CD4-positive, alpha-beta T cell treated with Interleukin-1 beta for 1 hour (primary cell): ENCODE measurements at places on chromosomes 6 and 20.
A peak's percentile ranks its signal among the peaks of the same experiment; 100 is the strongest.

DNA sequence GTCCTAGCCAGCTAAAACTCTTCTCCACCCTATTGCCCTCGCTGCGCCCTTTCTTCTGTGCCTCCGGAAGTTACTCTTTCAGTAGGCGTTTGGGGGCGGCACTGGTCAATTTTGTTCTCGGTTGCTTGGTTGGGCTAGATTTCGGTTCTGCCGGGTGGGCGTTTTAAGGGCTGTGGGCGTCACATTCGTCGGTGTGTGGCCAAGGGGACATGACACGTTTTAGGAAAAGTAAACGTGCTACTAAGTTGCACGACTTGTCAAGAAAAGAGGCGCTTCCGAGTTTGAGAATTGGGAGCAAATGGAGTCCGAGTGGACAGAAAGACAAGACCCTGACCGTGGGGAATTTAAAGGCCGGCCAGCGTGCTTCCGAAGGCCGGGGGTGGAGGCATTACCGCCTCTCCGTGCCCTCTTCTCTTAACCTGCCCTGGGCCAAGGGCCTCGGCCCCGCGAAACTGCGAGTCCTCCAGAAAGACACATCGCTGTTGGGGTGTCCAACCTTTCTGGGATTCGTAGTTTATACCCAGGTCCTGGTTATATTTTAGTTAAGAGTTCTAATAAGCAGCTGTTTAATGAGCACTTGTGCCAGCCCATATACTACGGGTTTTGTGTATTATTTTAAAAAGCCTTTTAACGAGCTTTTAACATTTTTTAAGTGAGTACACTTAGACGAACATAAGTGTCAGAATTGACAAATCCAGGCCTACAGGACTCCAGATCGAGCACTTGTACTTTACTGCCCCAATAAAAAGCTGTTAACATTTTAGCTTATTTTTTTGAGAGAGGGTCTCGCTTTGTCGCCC, 664 bp upstream of the BAG6 start:
- peak; percentile 90 for DNase-seq

DNA sequence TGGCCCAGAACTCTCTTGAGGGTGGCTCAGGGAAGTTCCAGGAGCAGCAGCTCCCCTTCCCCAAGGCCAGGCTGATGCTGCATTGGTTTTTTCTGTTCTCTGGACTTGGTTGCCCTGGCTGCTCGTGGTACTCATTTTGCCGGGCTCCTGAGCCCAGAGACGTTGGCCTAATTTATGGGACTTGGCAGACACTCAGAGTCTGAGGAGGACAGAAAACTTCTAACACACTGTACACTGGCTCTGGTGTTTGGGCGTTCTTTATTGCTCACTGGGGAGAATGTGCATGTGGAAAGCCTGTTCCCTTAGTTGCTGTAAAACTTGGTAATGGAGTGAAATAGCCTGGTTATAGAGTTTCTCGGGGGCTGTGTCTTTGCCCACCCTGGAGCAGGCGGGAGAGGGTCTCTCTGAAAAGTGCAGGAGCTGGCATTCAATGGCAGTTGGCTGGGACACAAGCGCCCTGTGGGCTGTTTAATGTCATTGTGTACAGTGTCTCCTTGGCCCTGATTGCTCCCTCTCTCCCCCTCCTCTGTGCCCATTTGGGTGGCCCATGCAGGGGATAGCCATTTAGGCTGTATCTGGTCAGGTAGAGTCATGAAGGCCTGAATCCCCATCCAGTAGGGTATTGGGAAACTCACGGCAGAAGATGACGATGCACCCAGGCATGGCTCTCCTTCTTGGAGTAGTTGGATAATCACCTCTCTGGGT, 109.3 kb downstream of the CDC5L start:
- DNase-seq, result no peak

GRCh38 chr6:75273009-75273408, 11.6 kb downstream of the TMEM30A start:
- no peak for DNase-seq

- no peak for DNase-seq
Observed at GRCh38 chr6:116073765-116074440, 13.2 kb upstream of the FRK start.

DNA sequence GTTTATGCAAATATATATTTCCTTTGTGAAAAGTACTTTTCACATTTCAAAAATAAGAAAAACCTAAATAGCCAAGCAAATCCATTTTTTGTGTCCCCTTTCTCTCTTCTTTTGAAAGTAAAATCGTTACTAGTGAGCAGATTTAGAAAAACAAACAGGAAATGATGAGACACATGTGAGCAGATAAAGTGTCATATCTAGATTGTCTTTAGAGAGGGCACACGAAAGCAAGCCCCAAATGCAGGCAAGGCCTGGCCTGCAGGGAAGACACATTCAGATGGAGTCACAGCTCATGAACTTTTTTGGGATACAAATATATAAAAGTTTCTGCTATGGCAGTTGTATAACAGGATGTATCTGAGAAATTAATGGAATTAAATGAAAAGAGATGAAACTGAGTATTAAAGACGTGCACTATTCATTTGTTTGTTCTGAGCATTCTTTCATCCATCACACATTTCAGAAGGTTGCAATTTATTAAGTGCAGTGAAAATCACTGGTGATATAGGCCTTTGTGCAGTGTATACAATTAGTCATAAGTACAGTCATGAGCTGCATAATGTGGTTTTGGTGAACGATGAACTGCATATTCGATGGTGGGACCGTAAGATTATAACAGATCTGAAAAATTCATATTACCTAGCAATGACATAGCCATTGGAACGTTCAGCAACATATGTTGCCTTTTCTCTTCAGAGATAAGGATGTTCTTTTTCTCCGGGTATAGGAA, 101.4 kb downstream of the PACRG start:
- DNase-seq, result no peak

- DNase-seq, result no peak
Observed at GRCh38 chr6:819122-819521, 126.2 kb upstream of the EXOC2 start.

- DNase-seq, result no peak
Observed at GRCh38 chr20:14700639-14700960, 363.2 kb upstream of the FLRT3 start.

DNA sequence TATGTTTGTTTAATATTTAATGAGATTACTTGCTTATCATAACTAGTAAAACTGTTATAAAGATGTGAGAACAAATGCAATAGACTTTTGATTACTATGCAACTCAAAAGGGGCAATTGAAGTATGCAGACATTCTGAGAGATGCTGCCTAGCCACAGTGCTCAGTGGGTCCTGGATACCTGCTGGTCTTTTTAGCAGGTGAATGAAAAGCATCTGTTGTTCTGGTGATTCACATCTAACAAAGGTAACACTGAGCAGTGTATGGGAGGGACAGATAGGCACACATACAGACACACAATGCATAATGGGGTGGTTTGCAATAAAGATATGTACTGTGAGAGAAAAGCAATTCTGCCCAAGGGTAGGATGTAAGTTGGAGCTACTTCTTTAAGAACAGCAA, 46.9 kb downstream of the OGFRL1 start:
- DNase-seq, result no peak

- DNase-seq, result no peak
Observed at GRCh38 chr6:26400626-26401025, 1.4 kb upstream of the BTN3A1 start.

GRCh38 chr20:43942667-43943285, 28.1 kb downstream of the TOX2 start:
- peak; percentile 31 for DNase-seq

GRCh38 chr6:383856-384255, 7.7 kb upstream of the IRF4 start:
- no peak for DNase-seq

GRCh38 chr20:33859751-33860150, 48.6 kb downstream of the CHMP4B start:
- no peak for DNase-seq

- DNase-seq, result no peak
Observed at GRCh38 chr20:33336375-33336774, 53.4 kb downstream of the BPIFB1 start.

- no peak for DNase-seq
Observed at GRCh38 chr6:96899019-96899418, 1.3 kb upstream of the NDUFAF4 start.

GRCh38 chr6:89035252-89036101, 45.1 kb upstream of the PNRC1 start:
- no peak for DNase-seq

DNA sequence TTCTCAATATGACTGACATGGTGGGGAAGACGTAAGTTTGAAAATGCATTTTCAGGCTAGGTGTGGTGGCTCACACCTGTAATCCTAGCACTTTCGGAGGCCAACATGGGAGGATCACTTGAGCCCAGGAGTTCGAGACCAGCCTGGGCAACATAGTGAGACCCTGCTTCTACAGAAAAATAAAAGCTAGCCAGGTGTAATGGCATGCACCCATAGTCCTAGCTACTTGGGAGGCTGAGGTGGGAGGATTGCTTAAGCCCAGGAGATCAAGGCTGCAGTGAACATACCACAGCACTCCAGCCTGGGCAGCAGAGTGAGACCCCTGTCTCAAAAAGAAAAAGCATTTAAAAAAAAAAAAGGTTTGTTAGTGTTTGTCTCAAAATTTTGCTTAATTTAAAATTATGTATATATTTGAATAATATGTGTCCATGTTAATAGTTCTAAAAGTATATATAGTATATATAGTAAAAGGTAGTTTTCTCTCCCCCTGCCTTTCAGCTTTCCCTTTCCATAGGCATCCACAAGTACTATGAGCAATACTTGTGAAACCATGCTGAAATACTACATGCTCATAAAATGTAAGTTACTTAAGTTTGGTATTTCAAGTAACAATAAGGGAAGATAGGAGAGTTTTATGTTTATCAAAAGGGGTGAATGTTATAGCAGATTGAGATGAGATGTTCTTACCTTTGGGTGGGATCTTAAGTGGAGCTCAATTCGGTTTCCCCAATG, 15.1 kb downstream of the PTPRA start:
- no peak for DNase-seq

GRCh38 chr6:4971851-4972250, 32.0 kb downstream of the RPP40 start:
- DNase-seq, result no peak

- no peak for DNase-seq
Observed at GRCh38 chr6:52516269-52516668, 60.6 kb downstream of the TRAM2 start.

- no peak for DNase-seq
Observed at GRCh38 chr6:143176090-143177021, 115.7 kb downstream of the AIG1 start.

DNA sequence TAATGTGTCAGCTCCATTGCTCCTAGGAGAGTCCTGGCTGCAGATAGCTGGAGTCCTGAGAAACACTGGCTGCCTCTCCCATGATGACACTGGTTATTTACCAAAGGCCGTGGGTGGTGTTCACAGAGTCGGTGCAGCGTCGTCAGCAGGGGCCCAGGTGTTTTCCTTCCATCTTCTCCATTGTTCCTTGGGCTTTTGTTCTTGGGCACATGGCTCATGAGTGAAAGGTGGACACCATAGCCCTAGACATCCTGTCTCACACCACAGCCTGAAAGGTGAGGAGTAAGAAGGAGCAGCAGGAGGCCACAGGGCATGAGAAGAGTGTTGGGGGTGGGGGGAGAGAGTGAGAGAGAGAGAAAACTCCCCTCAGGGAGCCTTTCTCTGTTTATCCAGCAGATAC, 9.1 kb downstream of the CST5 start:
- DNase-seq, result no peak

- no peak for DNase-seq
Observed at GRCh38 chr6:31907158-31907813, 5.4 kb upstream of the ZBTB12 start.

- no peak for DNase-seq
Observed at GRCh38 chr6:149459761-149460160, 25.1 kb downstream of the ZC3H12D start.

GRCh38 chr6:73774311-73774774, 78.3 kb downstream of the CD109 start:
- no peak for DNase-seq

- no peak for DNase-seq
Observed at GRCh38 chr6:136401749-136402148, 112.1 kb upstream of the BCLAF1 start.

DNA sequence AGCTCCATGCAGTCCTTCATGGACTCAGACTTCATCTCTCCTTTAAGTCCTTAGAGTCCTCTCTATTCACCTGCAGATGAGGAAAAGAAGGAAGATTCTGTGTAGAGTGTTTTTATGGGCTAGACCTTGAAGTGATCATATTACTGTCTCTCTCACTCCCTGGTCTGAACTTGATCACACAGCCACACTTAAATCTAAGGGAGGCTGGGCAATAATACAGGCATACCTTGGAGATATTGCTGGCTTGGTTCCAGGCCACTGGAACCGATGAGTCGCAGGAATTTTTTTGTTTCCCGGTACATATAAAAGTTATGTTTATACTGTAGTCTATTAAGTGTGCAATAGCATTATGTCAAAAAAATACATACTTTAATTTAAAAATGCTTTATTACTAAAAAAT, 59.2 kb upstream of the FOXO3 start:
- no peak for DNase-seq

- no peak for DNase-seq
Observed at GRCh38 chr20:12262747-12263146, 345.1 kb downstream of the BTBD3 start.

GRCh38 chr20:25277051-25277801, 29.3 kb downstream of the PYGB start:
- no peak for DNase-seq

- peak; percentile 84 for DNase-seq
Observed at GRCh38 chr6:149508485-149508884, 23.7 kb upstream of the ZC3H12D start.

- DNase-seq, result peak; percentile 73
Observed at GRCh38 chr6:37005061-37005810, at the start of gene FGD2. TSS of gene FGD2 (plus strand) at chr6:37005655. CDS start at chr6:37005818, 163 bp downstream.

DNA sequence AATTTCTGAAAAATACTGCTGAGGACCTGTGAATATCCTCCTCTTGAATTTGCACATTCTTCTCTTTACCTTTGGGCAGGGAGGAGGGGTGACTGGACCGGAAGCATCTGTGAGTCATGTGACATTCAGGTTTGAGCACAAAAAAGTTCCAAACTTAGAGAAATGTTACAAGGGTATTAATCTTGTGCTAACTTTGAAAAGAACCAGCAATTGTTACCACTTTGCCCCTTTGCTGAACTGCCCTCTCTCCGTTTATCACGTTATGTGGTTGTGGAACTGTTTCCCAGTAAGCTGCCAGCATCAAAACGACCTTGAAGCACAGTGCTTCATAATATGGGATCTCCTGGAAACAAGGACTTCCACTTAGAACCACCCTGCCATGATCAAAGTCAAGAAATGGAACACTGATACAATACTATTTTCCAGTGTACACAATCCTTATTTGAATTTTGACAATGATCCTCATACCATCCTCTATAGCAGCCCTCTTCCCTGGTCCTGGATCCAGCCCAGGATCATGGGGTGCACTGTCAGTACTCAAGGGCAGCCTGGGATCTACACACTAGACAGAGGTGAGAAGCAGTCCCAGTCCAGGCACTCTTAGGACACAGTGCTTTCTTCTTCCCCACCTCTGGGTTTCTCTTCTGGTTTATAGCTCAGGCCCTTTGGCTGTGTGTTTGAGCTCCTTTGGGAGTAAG, 2.3 kb upstream of the TUBB1 start:
- DNase-seq, result no peak
